Naive thymus-derived CD4-positive, alpha-beta T cell (primary cell): ENCODE measurements at places on chromosomes 4 and X. TPM values are rescaled to one million over a fixed set of nuclear protein-coding genes. Genes with fewer than 3 reads are reported as not detected.
A peak's percentile ranks its signal among the peaks of the same experiment; 100 is the strongest.

Gene LINC00632
- not detected for polyA plus RNA-seq

Gene SLC38A5
- 9.7 TPM for polyA plus RNA-seq

Gene MAGEA12
- polyA plus RNA-seq: not detected

Gene PLXNA3
- 1.2 TPM for polyA plus RNA-seq

Gene SOX3
- not detected for polyA plus RNA-seq

Gene CENPVL2
- not detected for polyA plus RNA-seq

Gene FAM184B
- not detected for polyA plus RNA-seq

Gene NLGN3
- 0.24 TPM for polyA plus RNA-seq

Gene HSFX4
- not detected for polyA plus RNA-seq

Gene FNIP2
- polyA plus RNA-seq: 2.3 TPM

Gene NRK
- not detected for polyA plus RNA-seq

DNA sequence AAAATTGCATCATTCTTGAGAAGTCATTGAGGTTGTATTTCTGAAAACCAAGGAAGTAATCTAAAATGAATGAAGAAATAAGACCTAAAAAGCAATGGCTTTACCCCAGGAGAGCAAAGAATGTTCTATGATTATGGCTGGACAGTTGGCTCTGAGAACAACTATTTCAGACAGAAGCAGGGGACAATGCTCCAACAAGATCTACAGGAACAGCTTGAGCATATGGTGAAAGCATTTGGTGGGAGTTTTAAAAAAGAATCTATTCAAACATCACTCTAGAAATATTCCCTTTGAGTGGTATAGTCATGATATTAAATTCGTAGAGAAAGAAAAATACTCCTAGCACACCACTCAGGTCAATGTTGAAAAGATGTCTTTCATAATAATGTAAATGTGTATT, 26.7 kb downstream of the DYNLT3 start:
- DNase-seq: no peak

DNA sequence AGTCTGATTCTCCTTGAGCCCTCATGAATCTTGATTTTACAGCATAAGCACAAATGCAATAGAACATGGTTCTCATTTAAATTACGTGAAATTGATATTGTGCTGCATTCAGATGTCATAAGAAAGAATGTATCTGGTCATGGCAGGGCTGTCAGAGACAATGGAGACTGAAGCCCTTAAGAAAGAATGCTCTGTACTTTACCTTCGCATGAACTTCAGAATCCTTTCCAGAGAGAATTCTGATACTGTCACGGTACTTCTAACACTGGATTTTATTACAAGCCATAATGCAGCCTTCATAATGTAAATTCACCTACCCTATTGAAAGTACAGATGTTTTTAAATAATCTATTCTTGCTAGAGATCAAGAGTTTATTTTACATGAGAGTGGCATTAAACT, 677.9 kb upstream of the ADGRL3 start:
- DNase-seq: no peak

GRCh38 chr4:176784816-176785215, 7.9 kb downstream of the VEGFC start:
- DNase-seq: no peak

GRCh38 chrX:18490806-18491555, 65.6 kb downstream of the CDKL5 start:
- no peak for DNase-seq

DNA sequence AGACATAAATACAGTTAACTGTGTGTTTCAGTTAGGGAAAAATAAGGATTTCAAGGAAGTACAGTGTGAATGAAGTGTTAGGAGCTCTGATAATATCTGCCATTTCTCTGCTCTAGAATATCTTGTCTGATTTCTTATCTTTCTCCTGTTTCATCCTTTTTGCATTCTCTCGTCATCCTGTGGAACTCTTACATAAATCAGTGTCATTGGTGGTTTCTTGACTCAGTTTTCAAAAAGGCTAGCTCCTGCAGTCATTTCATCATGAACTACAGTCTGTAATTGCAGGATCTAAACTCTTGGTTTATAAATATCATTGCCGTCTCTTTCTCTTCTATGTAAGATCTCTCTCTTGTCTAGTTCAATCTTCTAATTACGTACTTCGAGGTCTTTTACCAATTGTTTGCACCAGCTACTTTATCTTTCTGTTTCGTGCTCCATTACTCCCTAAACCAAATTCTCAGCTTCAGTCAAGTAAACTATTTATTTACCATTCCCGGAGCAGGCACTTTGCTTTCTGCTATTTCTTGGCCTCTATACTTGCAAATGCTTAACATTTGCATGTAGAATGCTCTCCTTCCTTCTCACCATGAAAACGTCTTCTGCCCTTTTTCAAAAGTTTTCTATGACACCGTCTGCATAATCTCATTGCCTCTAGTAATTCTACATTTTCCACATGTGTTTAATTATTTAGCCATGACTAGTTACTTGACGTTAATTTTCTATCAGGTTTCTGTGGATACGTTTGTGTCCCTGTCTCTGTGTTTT, 294.0 kb downstream of the TENM3 start:
- DNase-seq: no peak

- DNase-seq: peak; percentile 70
Measured at GRCh38 chr4:56505269-56506130, at the start of gene ARL9. Gene ARL9, plus strand, starts transcription at chr4:56505791. Its CDS starts 72 bp downstream, at chr4:56505863.

GRCh38 chr4:155966171-155966570, 12.5 kb upstream of the CTSO start:
- DNase-seq: no peak

- no peak for DNase-seq
Measured at GRCh38 chr4:16384576-16384975, 158.3 kb upstream of the TAPT1 start.

GRCh38 chr4:24975510-24975909, 55.2 kb downstream of the LGI2 start:
- DNase-seq: no peak

DNA sequence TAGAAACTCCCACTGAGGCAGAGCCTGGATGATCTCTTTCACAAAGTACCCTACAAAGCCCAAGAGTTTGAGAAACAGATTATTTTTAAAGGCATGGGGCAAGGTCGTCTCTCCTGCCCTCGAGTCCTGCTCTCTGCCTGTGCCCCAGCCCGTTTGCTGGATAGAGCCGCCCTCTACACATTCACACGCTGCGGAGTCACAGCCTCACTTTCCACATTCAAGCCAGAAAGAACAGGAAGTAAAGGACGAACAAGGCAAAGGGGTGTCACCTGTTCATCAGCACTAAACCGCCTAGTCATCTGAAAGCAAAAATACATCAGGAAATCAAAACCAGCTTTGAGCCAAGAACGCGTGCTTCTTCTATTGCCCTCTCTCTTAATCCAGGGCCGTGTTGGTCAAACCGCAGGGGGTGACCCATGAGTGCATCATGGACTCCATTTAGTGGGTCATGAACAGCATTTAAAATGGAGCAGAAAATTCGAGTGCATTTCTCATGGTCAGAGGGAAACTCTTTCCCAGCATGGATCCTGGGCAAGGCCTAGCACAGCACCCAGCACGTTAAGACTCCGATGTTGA, 83.4 kb downstream of the PHKA2 start:
- no peak for DNase-seq

DNA sequence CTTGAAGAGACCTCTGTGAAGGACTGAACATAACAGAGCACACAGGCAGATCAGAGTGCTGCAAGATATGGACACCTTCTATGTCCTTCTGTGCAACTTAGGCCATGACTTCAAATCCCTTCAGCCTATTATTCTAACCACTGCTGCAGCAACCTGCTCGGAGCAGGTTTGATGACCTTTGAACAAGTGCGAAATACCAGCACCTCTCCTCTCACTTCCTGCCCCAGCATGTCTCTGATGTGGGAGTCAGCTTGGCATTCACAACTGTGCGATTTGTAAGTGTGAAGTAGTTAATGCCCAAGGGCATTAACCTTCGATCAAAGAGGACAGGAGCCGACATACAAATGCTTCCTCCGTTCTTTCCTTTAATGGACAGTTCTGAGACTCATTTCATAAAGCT, 1.6 kb upstream of the EXOC1 start:
- DNase-seq: peak; percentile 12

GRCh38 chrX:139106069-139106468, 394.6 kb upstream of the FGF13 start:
- DNase-seq: no peak

DNA sequence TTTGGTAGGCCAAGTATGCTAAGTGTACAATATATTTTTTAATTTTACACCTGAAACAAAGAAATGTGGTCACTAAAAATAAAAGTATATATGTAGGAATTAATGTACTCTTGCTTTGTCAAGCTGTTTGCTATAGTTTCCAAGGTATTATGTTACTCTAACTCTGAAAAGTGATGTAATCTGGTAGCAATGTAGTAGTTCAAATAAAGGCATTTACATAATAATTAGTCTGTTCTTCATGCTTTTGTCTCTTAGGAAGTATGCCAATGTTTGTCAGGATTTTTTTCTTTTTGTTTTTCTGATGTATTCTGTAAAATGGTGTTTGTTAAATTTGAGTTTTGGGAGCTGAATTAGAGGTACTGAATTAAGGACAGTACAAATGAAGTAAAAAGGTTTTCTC, 89.5 kb downstream of the PLS3 start:
- DNase-seq: no peak

DNA sequence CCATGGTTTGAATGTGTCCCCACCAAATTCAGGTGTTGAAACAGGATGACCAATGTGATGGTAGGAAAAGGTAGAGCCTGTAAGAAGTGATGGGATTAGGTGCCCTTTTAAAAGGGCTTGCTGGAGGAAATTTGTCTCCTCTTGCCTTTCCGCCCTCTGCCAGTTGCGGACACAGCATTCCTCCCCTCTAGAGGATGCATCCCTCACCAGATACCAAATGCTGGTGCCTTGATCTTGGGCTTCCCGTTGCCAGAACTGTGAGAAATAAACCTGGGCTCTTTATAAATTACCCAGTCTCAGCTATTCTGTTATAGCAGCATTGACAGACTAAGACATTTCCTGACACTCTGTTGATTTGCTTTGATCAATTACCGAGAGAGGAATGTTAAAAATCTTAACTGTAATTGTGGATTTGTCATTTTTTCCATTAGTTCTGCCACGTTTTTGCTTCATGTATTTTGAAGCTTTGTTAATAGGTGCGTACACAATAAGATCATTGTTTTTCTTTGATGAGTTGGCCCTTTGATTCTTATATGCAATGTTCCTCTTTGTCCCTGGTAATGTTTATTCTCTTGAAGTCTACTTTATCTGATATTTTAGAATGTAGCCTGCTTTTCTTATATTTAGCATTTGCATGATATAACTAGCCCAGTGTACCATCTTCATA, 13.3 kb downstream of the NFKB1 start:
- DNase-seq: no peak

DNA sequence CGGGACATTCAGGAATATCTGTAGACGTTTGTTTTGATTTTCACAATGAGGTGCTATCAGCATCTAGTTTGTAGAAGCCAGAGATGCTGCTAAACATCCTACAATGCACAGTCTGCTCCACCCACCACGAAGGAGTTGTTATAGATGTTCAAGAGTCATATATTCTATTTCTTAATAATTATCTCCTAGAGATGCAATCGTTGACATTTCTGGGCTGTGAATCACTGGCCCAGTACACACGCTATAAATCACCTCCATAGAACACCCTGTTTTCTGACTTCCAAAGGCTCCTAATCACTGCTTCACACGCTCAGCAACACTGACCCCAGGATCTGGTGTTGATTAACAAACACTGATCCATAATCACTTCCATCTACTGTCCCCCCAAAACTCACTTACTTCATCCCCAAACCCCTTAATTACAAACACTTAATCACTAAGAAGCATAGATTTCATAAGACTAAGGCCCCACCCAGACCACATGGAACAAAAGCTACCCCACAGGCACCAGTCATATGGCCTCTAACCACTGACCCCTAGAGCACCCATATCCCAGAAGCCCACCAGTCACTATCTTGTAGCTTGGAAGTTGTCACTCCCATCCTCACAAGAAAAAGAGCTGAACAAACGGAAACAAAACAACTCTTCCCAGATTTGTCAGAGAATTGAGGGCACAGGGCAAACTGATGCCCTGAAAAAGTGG, 31.7 kb upstream of the ZNF41 start:
- no peak for DNase-seq

DNA sequence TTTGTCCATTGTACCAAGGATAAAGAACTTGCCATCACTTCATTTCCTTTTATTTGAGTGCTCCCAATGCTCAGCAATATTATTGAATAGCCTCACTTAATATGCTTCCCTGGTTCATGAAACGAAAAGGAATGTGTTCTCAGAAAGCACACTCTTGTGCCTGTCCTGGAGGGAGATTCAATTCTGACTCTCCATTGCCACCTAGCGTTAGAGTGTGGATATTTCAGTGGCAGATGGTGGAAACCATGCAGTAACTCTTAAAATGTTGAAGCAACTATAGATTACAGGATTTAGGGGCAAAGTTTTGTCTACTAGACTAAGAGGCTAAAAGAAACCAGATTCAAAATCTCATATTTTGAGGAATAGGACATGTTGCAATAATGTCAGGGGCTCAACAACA, 36.0 kb downstream of the GAB3 start:
- DNase-seq: peak; percentile 64

DNA sequence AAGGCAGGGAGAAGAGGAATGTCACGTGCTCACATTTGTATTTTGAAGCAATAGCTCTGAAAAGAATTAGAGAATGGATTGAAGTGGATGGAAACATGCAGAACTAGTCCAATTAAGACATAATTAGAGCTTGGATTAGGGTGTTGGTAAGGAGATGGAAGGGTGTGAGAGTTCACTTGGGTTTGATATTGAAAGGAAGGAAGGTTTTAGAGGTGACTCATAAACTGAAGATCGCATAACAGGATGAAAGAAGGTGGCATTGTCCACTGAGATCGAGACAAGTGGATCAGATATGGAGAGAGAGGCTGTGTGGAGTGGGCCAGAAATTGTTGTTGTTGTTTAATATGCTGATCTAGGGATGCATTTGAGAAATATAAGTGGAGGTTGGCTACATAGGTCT, 244.0 kb upstream of the SMIM31 start:
- no peak for DNase-seq

GRCh38 chrX:44157858-44158257, 184.7 kb upstream of the NDP start:
- no peak for DNase-seq

- DNase-seq: no peak
Measured at GRCh38 chrX:107704587-107704986, 71.0 kb downstream of the TSC22D3 start.

- DNase-seq: no peak
Measured at GRCh38 chr4:93960450-93960849, 131.9 kb downstream of the ATOH1 start.

DNA sequence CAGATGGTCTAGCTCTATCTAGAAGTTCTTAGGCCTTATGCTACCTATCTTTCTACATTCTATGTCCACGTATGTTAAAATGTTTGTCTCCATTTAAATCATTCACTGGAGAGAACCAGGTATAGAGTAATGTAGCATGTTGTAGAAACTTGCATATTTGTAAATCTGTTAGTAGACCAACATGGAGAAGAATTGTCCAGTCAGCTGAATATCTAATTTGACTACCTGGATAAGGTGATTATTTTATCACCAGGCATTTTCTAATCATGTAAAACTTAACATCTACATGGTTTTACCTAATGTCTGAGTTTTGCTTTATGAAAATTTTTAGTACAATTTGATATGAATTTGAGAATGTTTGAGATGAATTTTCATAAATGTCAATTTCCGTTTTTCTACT, 19.5 kb downstream of the REST start:
- DNase-seq: no peak

- DNase-seq: no peak
Measured at GRCh38 chr4:55169352-55169961, 44.1 kb upstream of the KDR start.

GRCh38 chrX:2474280-2474962, 26.4 kb downstream of the DHRSX start:
- DNase-seq: no peak
